ENCODE measurements at places on chromosomes 3 and 15.

- no peak for DNase-seq
Observed at GRCh38 chr3:66723231-66723630, 222.4 kb upstream of the LRIG1 start.

DNA sequence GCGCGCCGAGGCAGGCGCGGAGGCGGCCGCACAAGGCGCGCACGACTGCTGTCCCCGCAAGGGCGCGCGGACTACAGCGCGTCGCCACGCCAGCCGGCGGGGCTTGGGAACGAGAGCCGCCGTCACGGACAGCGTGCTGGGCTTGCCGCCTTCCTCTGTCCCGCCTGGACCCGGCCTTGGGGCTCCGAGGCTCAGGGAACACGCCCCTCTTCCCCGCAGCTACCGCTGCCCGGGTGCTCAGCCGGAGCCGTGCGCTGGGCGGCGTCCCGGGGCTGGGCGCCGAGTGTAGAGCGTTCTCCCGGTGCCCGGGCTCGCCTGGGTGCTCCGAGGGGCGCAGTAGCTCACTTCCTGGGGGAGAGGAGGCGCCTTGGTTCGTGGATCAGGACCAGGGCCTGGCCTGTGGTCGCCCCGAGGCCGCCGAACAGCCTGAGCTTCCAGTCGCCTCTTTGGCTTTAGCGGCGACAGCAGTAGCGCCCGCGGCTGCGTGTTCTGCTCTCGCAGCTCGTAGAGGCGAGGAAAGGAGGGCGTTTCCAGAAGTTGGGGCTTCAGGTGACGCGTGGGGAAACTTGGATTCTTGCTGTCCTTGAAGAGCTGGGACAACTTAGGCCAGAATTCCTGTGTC, 226.7 kb upstream of the C2CD4B start:
- DNase-seq = peak; percentile 39

DNA sequence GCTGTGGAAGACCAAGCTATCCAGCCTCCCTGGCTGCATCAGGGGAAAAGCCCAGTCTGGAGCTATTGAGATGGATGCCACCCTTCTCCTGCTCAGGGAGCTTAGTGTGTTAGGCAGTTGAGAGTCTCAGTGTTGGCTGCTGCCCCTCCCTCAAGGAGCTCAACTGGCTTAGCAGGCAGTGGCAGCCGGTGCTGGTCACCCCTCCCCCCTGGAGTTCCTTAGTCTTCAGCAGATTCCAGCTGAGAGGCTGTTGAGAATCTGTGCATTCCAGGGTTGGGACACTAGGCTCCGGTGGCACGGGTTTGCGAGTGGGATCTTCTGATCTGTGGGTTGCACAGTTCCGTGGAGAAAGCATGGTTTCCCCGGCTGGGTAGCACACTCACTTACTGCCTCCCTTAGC, 883.8 kb downstream of the NSUN3 start:
- DNase-seq = no peak

- DNase-seq = no peak
Observed at GRCh38 chr15:38029736-38030135, 95.3 kb downstream of the TMCO5A start.

- no peak for DNase-seq
Observed at GRCh38 chr15:96293441-96293840, 37.1 kb upstream of the NR2F2 start.

DNA sequence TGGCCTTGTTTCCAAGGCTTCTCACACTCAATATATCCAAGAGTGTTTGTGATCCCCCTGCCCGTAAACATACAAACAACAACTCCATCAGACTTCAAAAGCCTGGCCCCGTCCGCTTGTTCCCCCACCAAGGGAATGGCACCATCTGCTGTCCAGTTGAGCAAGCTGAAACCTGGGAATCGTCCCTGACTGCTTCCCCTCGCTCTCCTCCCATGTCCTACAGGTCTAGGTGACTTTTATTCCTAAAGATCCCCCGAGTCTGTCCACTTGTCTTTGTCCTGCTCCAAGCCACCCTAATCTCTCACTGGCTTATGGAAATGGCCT, 27.9 kb upstream of the FAM174B start:
- DNase-seq = no peak

DNA sequence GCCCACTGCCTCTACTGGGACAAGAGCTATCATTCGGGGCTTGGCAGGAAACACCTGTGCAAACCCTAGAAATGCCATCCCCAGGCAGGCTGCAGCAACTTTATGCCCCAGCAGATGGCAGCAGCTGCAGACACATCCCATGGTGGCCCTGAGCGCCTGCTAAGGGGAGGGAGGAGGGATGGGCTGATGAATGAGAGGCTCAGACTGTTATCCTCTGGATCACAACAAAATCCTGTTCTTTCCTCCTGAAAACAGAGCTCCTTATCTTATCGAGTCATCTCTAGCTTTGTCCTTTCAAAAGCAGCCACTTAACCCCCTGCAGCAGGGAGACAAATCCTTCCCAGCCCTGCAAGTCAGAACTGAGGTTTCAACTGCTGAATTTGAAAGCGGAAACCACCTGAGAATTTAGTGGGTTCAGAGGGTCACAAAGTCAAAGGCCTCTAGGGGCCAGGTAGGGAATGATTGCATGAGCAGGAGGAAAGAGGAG, 90.6 kb upstream of the PROK2 start:
- DNase-seq = peak; percentile 81

DNA sequence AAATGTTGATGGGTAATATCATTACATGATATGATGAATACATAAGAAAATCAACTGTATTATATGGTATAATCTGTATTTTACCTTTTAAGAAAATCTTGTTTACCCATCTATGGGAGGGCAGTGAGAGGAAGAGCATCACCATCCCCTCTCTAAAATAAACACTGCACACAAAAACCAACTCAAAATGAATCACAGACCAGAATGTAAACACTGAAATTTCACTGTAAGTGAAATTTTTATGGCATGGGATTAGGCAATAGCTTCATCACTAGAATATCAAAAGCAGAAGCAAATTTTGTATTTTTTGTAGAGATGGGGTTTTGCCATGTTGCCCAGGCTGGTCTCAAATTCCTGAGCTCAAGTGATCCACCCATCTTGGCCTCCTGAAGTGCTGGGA, 26.2 kb downstream of the IFT80 start:
- no peak for DNase-seq
